ENCODE measurements at places on chromosomes 5 and 9. TPM values are rescaled to one million over a fixed set of nuclear protein-coding genes. Genes with fewer than 3 reads are reported as not detected.

DNA sequence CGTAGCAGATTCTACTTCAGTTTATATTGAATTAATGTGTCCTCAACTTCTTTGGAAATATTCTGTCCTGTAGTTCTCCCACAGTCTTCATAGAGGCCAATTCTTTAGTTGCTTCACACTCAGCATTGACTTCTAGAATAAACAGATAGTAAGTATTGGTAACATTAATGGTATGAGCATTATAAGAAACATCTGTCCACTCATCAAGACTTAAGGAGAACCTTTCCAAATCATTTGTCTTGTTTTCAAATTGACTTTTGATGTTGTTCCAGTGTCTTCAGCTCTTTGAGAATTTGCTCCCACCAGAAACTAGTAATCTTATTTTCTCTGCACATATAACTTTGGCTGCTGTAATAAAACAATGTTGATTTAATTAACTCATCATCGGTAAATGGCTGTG is 18.3 kb downstream of the RANBP17 start:
- no peak for DNase-seq

- DNase-seq = no peak
Observed at GRCh38 chr5:141675672-141676071, 6.4 kb downstream of the ARAP3 start.

PCDHA12 gene
- total RNA-seq = under 0.01 TPM

- DNase-seq = peak; percentile 5
Observed at GRCh38 chr5:118894709-118895108, 93.6 kb downstream of the DTWD2 start.

- peak; percentile 14 for DNase-seq
Observed at GRCh38 chr9:5205071-5205470, 19.6 kb upstream of the INSL6 start.

All from hematopoietic multipotent progenitor cell (in vitro differentiated cells).